ENCODE measurements at places on chromosomes 4 and X.

DNA sequence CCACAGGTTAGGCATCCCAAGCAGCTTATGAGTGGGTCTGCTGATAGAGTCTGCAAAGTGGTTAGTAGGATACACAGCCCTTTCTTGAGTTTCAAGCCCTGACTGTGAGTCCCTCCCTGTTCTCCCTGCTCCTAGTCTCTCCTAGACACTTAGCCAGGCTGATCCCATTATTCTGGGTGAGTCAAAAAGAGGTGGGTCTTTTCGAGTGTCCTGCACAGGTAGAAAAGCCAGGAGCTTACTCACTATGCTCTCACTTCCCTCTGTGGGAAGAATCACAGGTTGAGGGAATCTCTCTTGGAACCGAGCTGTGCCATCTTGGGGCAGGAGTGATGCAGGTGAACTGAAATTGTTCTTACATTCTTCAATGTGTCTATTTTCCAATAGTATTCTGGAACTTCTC lies 29.7 kb downstream of the SCLT1 start:
- DNase-seq = no peak

DNA sequence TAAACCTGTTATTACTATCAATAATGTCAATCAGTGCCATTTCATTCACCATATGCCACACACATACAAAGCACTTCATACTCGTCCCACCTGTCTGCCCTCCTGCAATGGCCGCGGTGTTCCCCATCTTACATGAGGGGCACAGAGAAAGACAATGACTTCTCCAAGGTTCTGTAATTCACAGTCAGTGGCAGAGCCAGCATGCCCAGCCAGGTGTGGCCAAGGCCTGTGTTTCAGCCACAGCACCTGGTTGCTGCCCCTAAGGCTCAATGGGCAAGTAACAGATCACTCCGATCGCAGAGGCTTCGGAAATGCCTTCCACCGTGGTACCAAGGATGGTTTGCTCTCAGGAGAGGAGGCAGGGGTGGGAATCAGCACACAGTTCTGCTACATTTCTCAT lies 10.9 kb downstream of the AFAP1 start:
- DNase-seq = no peak

- no peak for DNase-seq
Observed at GRCh38 chr4:185134307-185134869, 8.7 kb upstream of the SLC25A4 start.

GRCh38 chr4:176290520-176290919 lies 21.5 kb upstream of the ASB5 start:
- no peak for DNase-seq

DNA sequence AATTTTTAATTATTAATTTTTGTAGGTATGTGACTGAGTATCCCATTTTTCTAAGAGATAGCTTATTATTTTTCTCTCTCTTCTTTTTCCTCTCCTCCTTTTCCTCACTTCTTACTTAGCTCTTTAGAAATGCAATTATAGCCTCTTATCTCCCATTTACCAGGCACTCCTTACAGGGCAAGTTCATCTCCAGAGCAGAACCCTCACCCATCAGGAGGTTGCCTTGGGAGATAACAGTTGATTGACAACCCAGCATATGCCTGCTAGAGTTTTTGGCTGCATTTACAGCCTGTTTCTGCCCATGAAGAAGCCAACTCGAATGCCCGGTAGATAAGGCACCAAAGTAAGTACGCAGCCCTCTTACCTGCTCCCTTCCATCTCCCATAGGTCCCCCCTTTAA lies 572.9 kb upstream of the ZFP42 start:
- DNase-seq = no peak

- DNase-seq = no peak
Observed at GRCh38 chr4:22202246-22202974, 253.8 kb upstream of the KCNIP4 start.

- no peak for DNase-seq
Observed at GRCh38 chrX:1397001-1397400, 5.1 kb upstream of the SLC25A6 start.

- DNase-seq = no peak
Observed at GRCh38 chrX:100648458-100649417, 4.7 kb downstream of the SRPX2 start.

GRCh38 chrX:38368774-38369173 lies 16.4 kb downstream of the OTC start:
- DNase-seq = no peak

- DNase-seq = no peak
Observed at GRCh38 chr4:153518637-153519389, 52.7 kb downstream of the TMEM131L start.

- no peak for DNase-seq
Observed at GRCh38 chrX:115531818-115532403, 29.1 kb upstream of the PLS3 start.

DNA sequence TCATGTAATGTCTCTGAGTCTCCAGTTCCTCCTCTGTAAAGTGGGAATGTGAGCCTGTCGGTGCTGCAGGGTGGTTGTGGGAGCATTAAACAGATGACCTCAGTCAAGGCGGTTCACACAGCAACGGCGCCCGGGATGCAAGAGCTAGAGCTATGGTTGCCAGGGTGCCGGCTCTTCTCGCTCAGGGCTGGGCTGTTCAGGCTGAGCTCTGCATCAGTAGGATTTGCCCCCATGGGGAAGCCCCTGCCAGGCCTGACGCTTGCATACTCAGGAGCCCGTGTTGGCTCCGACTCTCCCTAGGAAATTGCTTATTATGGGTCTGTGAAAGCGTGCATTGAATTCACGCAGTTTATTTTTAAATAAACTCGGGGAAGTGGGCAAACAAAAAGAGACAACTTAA lies 67.3 kb downstream of the PSAPL1 start:
- DNase-seq = no peak

- no peak for DNase-seq
Observed at GRCh38 chr4:14566518-14566917, 435.8 kb upstream of the CPEB2 start.

All from activated CD4-positive, CD25-positive, alpha-beta regulatory T cell (primary cell).